Stromal cell of bone marrow (primary cell): ENCODE measurements at places on chromosomes 3 and 15.
A peak's percentile ranks its signal among the peaks of the same experiment; 100 is the strongest.

- no peak for DNase-seq
Observed at GRCh38 chr3:150020527-150020926, 49.8 kb upstream of the PFN2 start.

GRCh38 chr3:153639631-153640030, 477.6 kb downstream of the RAP2B start:
- no peak for DNase-seq

DNA sequence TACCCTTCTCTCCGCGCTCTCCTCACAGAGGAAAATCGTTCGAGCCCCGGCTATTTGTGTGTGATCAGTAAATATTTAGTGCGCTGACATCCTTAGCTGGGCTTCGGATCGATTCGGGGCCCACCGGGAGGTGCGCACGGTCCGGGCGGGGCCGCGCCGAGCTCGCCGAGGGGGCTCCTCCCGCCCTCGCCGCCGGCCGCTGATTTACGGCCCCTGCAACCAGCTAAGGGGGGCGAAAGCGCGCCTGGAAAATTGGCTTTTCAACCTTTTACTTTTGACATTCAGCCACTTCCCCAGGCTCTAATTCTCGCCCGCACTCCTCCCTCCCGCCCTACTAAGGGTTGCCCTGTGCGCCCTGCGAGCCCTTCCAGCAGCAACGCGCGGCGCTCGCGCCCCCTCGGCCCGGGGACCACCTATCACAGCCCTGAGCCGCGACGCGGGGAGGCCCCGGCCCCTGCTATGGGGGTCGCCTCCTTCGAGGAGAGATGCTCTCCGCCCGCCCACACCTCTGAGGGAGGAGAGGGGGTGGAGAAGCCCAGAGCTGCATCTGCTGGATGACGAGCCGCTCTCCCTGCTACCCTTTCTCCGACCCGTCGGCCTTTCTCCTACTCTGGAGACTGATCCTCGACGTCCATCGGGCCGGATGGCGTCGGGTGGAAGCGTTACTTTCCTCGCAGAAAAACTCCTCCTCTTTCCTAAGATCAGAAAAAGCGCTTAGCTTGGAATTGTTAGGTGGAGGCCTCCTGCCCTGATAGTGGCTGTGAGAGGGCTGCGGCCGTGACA, 7.8 kb upstream of the NR2F2 start:
- no peak for DNase-seq

DNA sequence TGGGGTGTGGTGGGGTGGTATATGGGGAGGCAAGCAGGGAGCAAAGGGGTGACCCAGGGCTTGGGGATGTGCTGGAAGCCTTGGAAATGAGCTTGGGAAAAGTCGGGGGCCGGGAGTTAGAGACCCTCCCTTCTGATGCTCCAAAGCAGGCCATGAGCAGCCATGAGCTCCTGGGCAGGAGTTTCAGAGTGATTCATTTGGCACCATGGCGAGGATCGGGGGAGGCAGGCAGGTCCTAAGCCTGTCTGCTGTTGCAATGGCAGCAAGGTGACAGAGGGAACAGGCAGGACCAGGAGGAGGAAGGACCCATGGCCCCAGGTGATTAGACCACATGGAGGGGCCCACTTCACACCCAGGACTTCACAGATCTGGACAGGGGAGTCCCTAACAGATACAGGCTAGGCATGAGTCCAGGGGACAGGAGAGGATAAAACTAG, 21.3 kb downstream of the RGMA start:
- no peak for DNase-seq

GRCh38 chr3:12224181-12225147, 64.4 kb upstream of the PPARG start:
- peak; percentile 31 for DNase-seq

GRCh38 chr3:18870074-18870640, 278.2 kb upstream of the KCNH8 start:
- DNase-seq: no peak
